ENCODE measurements at places on chromosomes 2 and 18. TPM values are rescaled to one million over a fixed set of nuclear protein-coding genes. Genes with fewer than 3 reads are reported as not detected.

Gene CSRNP3
- 0.37 TPM for total RNA-seq

Gene SERPINB12
- not detected for total RNA-seq

Gene CFAP65
- total RNA-seq: 1.5 TPM

Gene TUBA4B
- total RNA-seq: not detected

Gene SALL3
- not detected for total RNA-seq

Gene KYNU
- total RNA-seq: 4.6 TPM

Gene AQP12A
- total RNA-seq: not detected

DNA sequence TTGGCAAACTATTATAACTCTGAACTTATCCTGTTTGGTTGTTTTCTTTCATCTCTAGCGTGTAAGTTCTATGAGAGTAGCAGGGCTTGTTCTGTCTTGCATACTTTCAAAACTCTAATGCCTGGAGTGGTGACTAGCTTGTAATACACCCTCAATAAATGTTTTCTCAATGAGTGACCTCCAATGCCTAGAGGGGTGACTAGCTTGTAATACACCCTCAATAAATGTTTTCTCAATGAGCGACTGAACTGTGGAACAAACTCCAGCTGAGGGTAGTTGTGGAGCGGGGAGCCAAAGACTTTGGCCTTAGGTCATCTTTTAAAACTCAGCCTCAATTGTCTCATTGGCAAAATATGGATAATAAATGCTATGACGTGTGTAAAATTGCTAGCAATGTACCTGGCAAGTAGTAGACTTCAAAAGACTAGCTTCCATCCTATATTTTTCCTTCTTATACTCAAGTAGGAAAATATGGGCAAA, 1.8 kb downstream of the GPD2 start:
- no peak overlapping the region for H3K4me3 ChIP-seq
- H3K4me1 ChIP-seq: peaks cover 27% of the 10 kb centered on the region
- no peak for DNase-seq
- no peaks in the 10 kb centered on the region for H3K27me3 ChIP-seq
- H3K27ac ChIP-seq: peak overlapping the region; percentile 93
- H3K36me3 ChIP-seq: no peaks in the 10 kb centered on the region

- H3K4me1 ChIP-seq: peaks cover 15% of the 10 kb centered on the region
- H3K36me3 ChIP-seq: no peaks in the 10 kb centered on the region
- peak overlapping the region; percentile 37 for H3K27ac ChIP-seq
- peaks cover 32% of the 10 kb centered on the region for H3K27me3 ChIP-seq
- DNase-seq: peak; percentile 45
Observed at GRCh38 chr2:127422559-127423477, 4.6 kb downstream of the PROC start.

GRCh38 chr2:21696900-21697299, 573.1 kb downstream of the TDRD15 start:
- H3K36me3 ChIP-seq: no peaks in the 10 kb centered on the region
- H3K4me1 ChIP-seq: no peaks in the 10 kb centered on the region
- no peak overlapping the region for H3K27ac ChIP-seq
- no peak for DNase-seq
- no peak overlapping the region for H3K4me3 ChIP-seq

- H3K4me1 ChIP-seq: no peaks in the 10 kb centered on the region
- no peak overlapping the region for H3K27ac ChIP-seq
- no peaks in the 10 kb centered on the region for H3K36me3 ChIP-seq
- DNase-seq: no peak
Observed at GRCh38 chr2:47735912-47736311, 47.0 kb upstream of the MSH6 start.

DNA sequence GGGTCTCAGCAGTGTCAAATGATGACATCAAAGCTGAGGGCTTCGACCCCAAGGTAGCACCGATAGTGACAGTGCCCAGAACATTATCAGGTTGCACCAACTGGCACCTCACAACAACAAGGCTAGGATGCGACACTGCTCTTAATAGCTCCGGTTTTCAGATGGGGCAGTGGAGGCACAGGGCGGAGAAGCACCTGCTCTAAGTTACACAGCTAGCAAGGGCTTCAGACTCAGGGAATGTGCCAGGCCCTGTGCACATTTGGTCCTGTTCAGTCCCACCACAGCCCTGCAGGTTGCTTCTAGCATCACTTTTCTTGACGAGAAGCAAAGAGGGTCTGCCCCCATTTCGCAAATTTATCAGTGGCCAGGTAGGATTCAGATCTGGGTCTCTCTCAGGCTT, 74.1 kb downstream of the DGKD start:
- H3K4me1 ChIP-seq: peaks cover 13% of the 10 kb centered on the region
- H3K27me3 ChIP-seq: no peaks in the 10 kb centered on the region
- no peaks in the 10 kb centered on the region for H3K36me3 ChIP-seq
- no peak overlapping the region for H3K27ac ChIP-seq
- DNase-seq: no peak

GRCh38 chr18:12052866-12053265, 40.8 kb upstream of the ANKRD62 start:
- no peaks in the 10 kb centered on the region for H3K27me3 ChIP-seq
- no peaks in the 10 kb centered on the region for H3K36me3 ChIP-seq
- DNase-seq: no peak
- no peak overlapping the region for H3K4me3 ChIP-seq
- H3K27ac ChIP-seq: no peak overlapping the region

DNA sequence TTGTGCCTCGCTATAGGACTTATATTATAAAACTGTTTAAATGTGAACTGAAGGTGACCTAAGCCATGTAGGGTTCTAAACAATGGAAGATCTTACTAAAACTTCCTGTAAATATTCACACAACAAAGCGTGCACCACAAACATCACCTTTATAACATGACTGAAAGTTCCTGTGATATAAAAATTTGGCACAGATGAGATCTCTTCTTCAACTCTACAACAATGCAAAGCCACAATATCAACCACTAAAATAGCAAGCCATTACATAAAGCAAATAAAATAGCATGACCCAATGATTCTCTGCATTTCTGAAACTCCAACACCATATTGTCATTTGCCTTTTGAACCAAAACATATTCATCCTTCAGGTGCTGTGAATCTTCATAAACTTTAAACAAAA, 3.5 kb downstream of the YES1 start:
- peak overlapping the region; percentile 12 for H3K27ac ChIP-seq

GRCh38 chr2:218876562-218877219, 4.0 kb upstream of the WNT10A start:
- H3K4me1 ChIP-seq: peaks cover 5% of the 10 kb centered on the region
- H3K27ac ChIP-seq: no peak overlapping the region
- no peaks in the 10 kb centered on the region for H3K36me3 ChIP-seq
- H3K27me3 ChIP-seq: peaks cover 99% of the 10 kb centered on the region

GRCh38 chr2:156511803-156512202, 75.6 kb downstream of the GPD2 start:
- DNase-seq: no peak
- no peak overlapping the region for H3K27ac ChIP-seq
- H3K36me3 ChIP-seq: no peaks in the 10 kb centered on the region
- H3K27me3 ChIP-seq: no peaks in the 10 kb centered on the region

- H3K36me3 ChIP-seq: no peaks in the 10 kb centered on the region
- no peaks in the 10 kb centered on the region for H3K4me1 ChIP-seq
- no peak for DNase-seq
- H3K27ac ChIP-seq: no peak overlapping the region
Observed at GRCh38 chr2:225889452-225889851, 489.9 kb downstream of the NYAP2 start.

DNA sequence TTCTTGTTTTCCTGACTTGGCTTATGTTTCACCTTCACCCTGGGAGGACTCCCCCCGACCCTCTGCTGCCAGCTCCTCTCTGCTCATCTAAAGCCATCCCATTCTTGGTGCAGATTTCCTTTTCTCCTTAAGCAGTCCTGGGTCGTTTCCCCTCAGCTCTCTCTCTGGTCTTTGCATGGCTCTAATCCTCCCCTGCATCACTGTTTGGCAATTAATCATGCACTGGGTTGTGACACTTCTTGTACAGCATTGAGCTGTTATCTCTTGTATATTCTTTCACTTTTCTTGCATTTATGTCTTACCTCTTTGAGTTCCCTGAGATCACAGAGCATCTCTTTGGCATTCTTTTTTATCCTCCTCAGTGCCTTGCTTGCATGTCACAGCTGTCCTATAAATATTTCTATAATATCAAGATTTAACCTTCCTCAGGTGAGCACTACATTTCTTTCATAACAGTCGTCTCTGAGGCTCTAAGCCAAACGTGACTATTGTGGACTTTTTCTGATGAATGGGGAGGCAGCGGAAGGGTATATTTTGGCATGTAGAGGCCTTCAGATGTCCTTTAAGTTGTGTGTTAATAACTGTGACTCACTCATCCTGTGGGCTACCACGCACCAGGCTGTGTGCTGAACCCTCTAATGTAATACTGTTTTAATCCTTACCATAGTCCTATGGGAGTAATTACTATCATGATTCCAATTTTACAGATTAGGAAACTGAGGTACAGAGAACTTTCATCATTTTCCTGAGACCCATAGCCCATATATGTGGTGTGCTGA, 507.5 kb downstream of the SLC4A3 start:
- no peak overlapping the region for H3K4me3 ChIP-seq
- H3K36me3 ChIP-seq: no peaks in the 10 kb centered on the region
- no peaks in the 10 kb centered on the region for H3K27me3 ChIP-seq

DNA sequence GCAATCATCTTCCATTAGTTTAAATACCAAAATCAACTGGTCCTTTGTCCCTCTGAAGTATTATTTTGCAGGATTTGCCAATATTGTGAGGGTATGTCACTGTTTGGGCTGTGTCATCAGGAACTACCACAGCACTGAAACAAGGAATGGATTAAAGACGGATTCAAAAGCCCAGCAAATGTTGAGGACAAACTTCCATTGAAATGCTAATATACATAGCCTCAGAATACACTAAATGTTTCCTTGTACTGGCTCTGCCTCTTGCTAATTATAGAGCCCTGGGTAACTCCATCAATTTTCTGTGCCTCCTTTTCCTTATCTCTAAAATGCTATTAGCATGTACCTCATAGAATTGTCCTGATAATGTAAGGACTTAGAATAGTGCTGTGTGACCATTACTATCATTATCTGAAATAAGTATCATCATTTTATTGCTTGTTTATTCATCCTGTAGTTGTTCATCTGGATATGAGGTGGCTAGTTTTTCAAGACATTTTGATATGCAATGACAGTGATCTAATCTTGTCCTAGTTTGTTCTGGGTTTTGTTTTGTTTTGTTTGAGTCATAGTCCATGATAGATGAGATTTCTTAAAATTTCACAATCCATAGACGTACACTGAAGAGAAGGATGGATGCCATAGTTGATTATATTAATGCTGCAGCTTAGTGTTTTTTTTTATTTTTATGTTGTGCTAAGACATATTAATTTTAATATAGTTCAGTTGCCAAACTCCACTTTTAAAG, 333.4 kb upstream of the KCNH7 start:
- H3K36me3 ChIP-seq: no peaks in the 10 kb centered on the region
- H3K27ac ChIP-seq: no peak overlapping the region
- no peaks in the 10 kb centered on the region for H3K27me3 ChIP-seq
- H3K4me1 ChIP-seq: no peaks in the 10 kb centered on the region
- H3K4me3 ChIP-seq: no peak overlapping the region

- no peaks in the 10 kb centered on the region for H3K36me3 ChIP-seq
- H3K4me3 ChIP-seq: no peak overlapping the region
- no peak for DNase-seq
- no peaks in the 10 kb centered on the region for H3K27me3 ChIP-seq
Observed at GRCh38 chr2:7167801-7168411, 250.7 kb downstream of the RNF144A start.

- H3K27me3 ChIP-seq: no peaks in the 10 kb centered on the region
- no peaks in the 10 kb centered on the region for H3K4me1 ChIP-seq
- no peak overlapping the region for H3K4me3 ChIP-seq
- no peak overlapping the region for H3K27ac ChIP-seq
- no peak for DNase-seq
Observed at GRCh38 chr2:19408592-19408991, 50.2 kb upstream of the OSR1 start.

GRCh38 chr2:52113338-52113737, 1081.4 kb upstream of the NRXN1 start:
- no peak overlapping the region for H3K4me3 ChIP-seq
- no peak for DNase-seq
- no peaks in the 10 kb centered on the region for H3K36me3 ChIP-seq
- H3K27me3 ChIP-seq: no peaks in the 10 kb centered on the region
- no peaks in the 10 kb centered on the region for H3K4me1 ChIP-seq

- peak overlapping the region; percentile 77 for H3K27ac ChIP-seq
- H3K4me1 ChIP-seq: no peaks in the 10 kb centered on the region
- no peaks in the 10 kb centered on the region for H3K27me3 ChIP-seq
- H3K4me3 ChIP-seq: peak overlapping the region; percentile 67
- no peak for DNase-seq
Observed at GRCh38 chr18:26227051-26227670, 916 bp downstream of the TAF4B start.

DNA sequence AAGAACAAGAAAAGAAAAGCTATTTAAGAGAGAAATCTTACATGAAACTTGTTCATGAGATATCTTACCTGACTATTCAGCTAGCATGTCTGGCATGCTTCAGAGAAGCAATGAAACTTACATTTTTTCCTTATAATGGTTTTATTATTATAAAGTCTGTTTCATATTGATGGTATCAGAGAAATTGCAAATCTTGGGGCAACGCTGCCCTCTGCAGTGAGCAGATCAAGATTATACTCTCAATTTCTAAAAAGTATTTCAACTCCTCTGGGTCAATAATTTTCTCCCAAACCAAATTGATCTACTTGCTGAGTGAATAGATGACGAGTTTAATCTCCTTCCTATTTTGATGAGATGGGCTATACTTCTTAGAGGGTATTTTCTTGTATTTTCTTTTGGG, 235.6 kb downstream of the NUP35 start:
- H3K4me1 ChIP-seq: no peaks in the 10 kb centered on the region
- no peaks in the 10 kb centered on the region for H3K27me3 ChIP-seq

- no peak for DNase-seq
- no peak overlapping the region for H3K27ac ChIP-seq
- no peaks in the 10 kb centered on the region for H3K27me3 ChIP-seq
- H3K4me3 ChIP-seq: no peak overlapping the region
Observed at GRCh38 chr2:1910021-1910420, 165.7 kb upstream of the PXDN start.

DNA sequence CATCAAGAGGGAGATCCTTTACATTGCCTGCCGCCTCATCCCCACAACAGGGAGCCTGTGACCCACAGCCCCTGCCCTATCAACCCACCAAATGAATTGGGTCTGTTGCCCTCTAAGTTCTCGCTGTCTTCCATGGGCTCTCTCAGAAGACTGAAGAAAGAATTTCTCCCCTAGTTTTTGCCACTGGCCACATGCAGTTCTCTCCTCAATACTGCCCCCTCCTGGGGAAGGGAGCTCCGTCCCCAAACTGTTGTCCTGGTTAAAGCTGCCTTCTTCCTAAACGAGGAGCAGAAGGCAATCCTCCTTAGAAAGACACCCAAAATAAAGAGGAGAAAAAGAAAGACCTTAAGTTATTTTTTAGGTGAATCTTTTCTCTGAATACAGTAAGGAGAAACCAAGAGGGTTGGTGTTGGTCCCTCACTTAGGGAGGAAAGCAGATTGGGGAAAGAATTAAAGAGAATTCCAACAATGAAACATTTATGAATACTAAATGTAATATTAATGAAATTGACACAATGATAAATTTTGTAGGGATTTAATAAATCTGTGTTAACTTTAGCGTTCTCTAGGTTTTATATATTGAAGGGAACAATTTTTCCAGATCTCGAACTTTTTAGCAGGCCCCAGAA, 31.1 kb upstream of the SATB2 start:
- H3K4me1 ChIP-seq: peaks cover 3% of the 10 kb centered on the region
- peak; percentile 68 for DNase-seq
- peaks cover 4% of the 10 kb centered on the region for H3K27me3 ChIP-seq
- H3K4me3 ChIP-seq: no peak overlapping the region
